SK-N-SH (cell line): ENCODE measurements at places on chromosomes 7 and 10. TPM values are rescaled to one million over a fixed set of nuclear protein-coding genes. Genes with fewer than 3 reads are reported as not detected.

The CFAP69 gene
- polyA plus RNA-seq: 2.3 and 2.8 TPM in 2 replicates

The CPA2 gene
- polyA plus RNA-seq: 0.03 TPM in 1 of 2 replicates, not detected in the other

The FZD8 gene
- polyA plus RNA-seq: 1.4 TPM in 2 replicates

The OR13A1 gene
- polyA plus RNA-seq: not detected in 2 replicates

The LRRC18 gene
- not detected in 2 replicates for polyA plus RNA-seq

The SSC4D gene
- 1.6 and 2.0 TPM in 2 replicates for polyA plus RNA-seq

The TEX47 gene
- polyA plus RNA-seq: not detected in 2 replicates
